ENCODE measurements at places on chromosomes 3 and 15.

DNA sequence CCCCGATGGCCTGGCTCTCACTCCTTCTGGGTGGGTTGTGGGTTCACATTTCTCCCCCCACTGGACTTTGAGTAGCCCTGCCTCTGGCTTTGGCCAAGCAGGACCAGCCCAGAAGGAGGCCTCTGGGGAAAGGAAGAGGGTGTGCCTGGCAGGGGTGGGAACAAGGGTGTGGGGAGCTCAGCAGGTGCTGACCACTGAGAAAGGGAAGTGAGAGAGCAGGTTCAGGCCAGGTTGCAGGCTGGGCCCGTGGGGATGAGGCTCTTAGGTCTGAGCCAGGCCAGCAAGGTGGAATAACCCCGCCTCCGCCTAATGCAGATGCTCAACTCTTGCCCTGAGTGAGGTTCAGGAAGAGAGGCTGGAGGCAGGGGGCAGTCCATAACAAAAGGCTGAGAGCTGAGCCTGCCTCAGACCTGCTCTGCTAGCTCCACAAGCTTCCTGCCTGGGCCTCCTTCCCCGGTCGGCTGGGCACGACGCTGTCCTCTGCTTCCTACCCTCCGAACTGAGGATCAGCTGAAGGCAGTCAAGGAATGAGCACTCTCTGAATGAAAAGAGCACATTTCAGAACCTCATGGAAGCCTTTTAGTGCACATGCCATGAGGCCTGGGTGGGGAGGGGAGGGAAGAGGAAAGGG is 82.7 kb downstream of the TLE3 start:
- DNase-seq, result no peak

GRCh38 chr15:101580431-101580830 is 71.8 kb downstream of the TM2D3 start:
- no peak for DNase-seq

DNA sequence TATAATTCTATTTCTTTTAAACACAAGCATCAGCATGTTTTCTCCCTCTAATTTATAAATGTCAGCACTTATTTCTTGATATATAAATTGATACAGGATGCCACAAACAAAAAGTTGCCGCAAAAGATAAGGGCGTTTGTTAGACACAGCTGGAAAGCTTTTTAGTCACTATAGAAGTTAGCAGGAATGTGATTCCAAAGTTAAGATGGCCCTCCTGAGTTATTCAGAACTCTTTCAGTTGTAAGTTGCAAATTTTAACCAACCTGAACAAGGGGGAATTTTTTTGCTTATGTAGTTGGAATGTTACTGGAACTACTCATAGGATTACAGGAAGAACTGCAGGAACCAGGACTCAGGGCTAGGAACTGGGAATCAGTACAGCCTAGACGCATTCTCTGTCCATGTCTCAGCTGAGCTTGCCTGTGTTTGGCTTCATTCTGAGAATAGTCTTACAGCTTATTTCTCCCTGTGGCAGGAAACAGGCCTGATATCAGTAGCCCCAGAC is 166.3 kb downstream of the VGLL4 start:
- DNase-seq, result no peak

GRCh38 chr3:26592451-26592850 is 30.1 kb upstream of the LRRC3B start:
- DNase-seq, result no peak

- no peak for DNase-seq
These were observed 52.1 kb upstream of the EPHB1 start for GRCh38 chr3:134743006-134743405.

GRCh38 chr3:24305795-24306467 is 188.7 kb downstream of the THRB start:
- no peak for DNase-seq

DNA sequence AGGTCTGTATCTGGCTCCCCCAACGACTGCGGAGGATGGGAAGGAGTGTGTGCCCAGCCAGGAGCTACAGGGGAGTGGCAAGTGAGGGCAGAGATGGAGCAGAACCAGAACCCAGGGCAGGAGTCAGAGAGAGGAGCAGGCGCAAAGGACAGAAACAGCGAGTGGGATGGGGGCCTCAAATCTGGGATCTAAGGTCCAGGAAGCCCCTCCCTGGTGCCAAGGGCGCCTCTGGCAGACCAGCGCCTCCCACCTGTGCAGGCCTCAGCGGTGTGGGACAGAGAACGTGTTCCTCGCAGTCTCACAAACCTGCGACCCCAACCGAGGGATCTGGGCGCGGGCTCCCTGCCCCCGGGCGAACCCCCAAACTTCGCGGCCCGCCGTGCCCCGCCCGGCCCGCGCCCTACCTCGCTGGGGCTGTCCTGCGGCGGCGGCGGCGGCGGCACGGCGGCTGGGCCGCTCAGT is 301 bp downstream of the PCBP4 start:
- DNase-seq, result no peak

DNA sequence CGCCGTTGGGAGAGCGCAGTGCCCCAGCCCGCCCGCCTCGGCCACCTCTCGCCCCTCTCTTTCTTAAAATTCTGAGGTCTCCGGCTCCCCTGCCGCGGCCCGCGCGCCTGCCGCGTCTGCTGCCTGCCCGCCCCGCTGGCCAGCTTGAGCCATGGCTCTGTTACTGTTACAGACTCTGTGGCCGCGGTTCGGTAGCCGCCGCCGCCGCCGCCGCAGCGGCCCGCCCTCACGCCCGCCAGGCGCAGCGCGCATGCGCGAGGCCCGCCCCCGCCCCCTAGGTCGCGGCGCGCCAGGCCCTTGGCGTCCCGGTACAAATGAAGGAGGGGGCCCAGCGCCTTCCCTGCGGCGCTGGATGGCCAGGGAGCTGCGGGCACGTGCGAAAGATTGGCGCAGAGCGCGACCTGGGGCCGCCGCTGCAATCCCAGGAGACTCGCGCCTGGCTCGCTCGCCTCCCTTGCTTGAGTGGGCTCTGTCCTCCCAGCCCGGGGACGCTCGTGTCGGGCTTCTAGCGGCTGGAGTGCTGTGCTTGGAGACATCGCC is at the start of gene ONECUT1:
Gene ONECUT1 (minus strand): TSS at position 168 of the 540 bp plus-strand sequence. CDS start 452 bp downstream, outside the sequence.
- peak; percentile 80 for DNase-seq

DNA sequence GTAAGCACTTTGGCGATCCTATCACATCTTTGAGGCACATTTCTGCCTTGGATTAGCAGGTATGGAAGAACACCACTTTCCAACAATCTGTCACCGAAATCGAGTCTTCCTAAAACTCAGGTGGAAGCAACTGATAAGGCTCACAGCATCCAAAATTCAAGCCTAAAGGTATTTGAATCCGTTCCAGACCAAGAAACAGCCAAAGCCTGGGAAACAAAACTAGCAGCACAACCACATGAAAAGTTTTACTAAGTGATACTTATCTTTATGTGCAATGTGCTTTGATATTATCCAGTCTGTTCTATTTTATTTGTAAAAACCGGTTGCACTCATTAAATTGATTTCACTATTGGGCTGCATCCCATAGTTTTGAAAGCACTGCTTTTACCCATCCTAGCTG is 40.5 kb upstream of the FAM174B start:
- no peak for DNase-seq

DNA sequence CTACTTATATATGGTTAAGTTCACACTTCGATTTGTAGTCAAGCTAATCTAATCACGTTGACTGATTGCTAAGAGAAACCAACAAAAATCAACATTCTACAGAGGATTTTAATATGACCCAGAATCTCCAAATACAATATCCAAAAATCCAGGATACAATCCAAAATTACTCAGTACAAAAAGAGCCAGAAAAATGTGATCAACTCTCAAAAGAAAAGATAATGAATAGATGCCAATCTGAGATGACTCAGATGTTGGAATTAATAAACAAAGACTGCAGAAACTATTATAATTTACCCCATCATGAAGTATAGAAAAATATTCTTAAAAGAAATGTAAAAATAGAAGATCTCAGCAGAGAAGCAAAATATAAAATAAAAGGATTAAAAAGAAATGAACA is 22.3 kb downstream of the HACL1 start:
- DNase-seq, result no peak

DNA sequence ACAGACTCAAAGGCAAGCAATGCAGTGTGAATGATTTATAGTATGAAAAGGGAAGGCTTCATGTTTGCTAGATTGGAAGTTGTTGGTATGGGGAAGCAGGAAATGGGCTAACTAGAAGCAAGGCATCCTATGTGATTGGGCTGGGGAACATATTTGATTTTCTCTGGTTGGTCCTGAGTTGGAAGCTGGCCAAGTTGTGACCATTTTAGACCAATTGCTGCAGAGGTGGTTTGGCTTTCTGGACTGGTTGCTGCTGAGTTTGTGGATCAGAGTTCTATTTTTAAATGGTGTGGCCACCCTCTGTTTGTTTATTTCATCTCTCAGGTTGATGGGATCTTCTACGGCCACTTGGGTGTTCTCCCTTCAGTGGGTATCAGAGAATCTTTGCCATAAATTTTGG is 39.7 kb downstream of the NUDT16 start:
- DNase-seq, result no peak

DNA sequence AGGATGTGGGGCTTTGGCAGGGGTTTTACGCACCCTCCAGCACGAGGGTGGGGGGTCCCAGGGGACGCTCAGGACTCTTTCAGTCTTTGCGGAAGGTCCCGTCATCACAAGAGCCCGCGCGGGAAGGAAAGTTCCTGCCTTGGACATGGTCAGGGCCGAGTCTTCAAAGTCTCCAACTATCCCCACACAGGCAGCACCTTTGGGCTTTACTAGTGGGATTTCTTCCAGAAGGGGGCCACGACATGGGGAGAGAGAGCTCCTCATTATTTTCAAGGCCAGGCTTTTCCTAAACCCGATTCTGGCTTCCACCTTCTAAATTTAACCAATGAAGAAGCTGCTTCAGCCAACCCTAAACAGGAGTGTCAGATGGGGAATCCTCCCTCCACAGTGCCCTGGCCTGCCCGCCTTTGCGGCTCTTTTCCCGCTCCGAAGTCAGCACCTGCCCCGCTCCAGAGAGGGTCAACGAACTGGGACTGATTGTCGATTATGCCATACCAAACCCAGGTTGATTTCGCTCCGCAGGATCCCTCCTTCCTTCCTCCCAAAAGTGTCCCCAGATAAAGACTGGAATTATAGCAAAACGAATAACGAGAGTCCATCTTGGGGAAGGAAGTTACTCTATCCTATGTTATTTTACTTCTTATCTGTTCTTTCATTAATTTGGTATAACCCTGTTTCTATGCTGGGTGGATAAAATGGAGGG is 11.0 kb downstream of the SHOX2 start:
- DNase-seq, result no peak

DNA sequence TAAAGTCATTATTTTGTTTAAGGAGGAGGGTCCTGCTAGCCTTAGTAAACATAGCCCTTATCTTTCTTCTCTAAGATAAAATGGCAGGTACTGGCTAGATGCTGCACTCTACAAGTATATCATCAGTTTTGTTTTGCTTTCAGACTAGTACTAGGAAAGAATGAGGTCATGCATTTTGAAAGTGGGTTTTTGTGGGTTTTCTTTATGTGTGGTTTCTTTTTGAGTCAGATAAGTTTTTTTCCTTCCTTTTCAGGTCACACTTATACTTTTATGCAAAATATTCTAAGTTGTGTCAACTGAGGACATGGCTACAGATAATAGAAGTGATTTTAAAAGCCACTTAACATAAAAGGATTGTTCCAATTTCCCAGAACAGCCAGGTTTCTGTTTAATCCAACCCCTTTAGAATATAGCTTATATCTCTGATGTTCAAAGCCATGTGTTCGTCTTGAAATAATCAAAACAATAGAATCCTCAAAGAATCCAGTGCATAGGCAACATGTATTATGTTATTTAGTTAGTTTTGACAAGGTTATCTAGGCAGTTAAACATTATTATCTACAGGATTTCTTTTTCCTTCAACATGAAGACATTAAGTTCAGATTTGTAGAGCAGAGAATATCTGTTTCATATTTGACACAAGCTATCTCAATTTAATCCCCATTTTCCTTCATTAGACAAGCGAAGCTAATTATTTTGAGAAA is 406.2 kb downstream of the RBMS3 start:
- no peak for DNase-seq

GRCh38 chr3:149077628-149078027 is 8.7 kb downstream of the HLTF start:
- DNase-seq, result no peak

- DNase-seq, result peak; percentile 66
These were observed 79.3 kb downstream of the ATP10A start for GRCh38 chr15:25783607-25784540.

DNA sequence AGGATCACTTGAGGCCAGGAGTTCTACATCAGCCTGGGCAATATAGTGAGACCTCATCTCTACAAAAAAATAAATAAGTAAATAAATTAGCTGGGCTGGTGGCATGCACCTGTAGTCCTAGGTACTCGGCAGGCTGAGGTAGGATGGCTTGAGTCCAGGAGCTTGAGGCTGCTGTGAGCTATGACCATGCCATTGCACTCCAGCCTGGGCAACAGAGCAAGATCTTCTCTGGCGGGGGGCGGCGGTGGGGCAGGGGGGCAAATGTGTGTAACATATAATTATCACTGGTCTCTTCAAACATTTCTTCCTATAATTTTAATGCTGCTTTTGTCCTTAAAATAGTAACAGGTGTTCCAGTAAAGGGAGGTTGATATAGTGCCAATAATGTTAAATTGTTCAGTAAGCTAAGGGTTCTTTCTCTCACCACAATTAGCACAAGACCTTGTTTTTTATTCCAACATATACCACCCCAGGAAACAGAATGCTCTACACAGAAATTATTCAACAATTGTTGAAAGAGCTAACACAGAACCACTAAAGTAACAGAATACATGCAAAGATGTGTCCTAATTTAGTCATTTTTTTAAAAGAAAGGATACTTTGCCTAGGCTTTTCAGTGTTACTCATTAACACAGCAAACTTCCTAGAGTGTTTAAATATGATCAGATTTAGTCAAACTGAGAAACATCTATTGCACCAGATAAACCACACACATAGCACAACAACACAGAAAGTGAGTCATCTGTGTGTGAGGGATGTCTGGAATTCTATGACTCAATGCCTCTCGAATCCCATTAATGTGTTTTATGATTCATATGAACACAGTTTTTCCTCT is 29.1 kb downstream of the ANKRD28 start:
- DNase-seq, result no peak

- DNase-seq, result no peak
These were observed 5.6 kb upstream of the ATP8B4 start for GRCh38 chr15:50124631-50125030.
